ENCODE measurements at places on chromosomes 3 and 15. TPM values are rescaled to one million over a fixed set of nuclear protein-coding genes. Genes with fewer than 3 reads are reported as not detected.

The TGM5 gene
- 0.16 TPM for total RNA-seq

The AHSG gene
- not detected for total RNA-seq

The MAP2K5 gene
- 6.2 TPM for total RNA-seq

The GPR156 gene
- total RNA-seq = not detected

The C3orf49 gene
- total RNA-seq = not detected

The SLC27A2 gene
- not detected for total RNA-seq

The GCNT3 gene
- total RNA-seq = not detected

The TIMMDC1 gene
- 42.8 TPM for total RNA-seq

The SGO1 gene
- 2.7 TPM for total RNA-seq

The PRR20G gene
- total RNA-seq = not detected

The C3orf18 gene
- total RNA-seq = 3.7 TPM

The KIF7 gene
- total RNA-seq = 6.2 TPM

The PLSCR4 gene
- total RNA-seq = 1.3 TPM

The CIDEC gene
- not detected for total RNA-seq

The PPP1R14D gene
- not detected for total RNA-seq

The UBAP1L gene
- 0.38 TPM for total RNA-seq

The SPATA16 gene
- not detected for total RNA-seq

The CHRNA5 gene
- total RNA-seq = 3.8 TPM
